ENCODE measurements at places on chromosomes 4 and X.
A peak's percentile ranks its signal among the peaks of the same experiment; 100 is the strongest.

DNA sequence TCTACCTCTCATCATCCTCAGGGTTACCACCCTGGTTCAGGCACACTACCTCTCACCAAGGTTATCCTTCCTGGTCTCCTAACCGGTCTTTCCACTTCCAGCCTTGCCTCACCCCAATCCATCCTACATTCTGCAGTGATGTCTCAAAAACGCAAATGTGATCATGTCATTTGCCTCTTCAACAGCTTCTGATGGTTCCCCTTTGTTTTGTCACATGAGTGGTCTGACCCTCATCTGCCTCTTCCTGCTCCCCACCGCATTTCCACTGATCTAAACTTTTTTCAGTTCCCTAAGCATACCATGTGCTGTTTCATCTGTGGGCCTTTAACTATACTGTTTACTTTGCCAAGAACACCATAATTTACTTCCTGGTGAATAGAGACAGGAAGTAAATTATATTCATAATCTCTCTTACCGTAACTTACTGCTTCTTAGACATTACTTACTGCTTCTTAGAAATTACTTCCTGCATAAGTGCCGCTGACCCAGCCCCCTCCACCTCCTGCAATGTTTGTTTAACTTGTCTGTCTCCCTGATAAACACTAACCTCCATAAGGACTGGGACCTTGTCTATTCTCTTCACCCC, 27.1 kb upstream of the NSUN7 start:
- no peak for DNase-seq

- DNase-seq = no peak
Observed at GRCh38 chr4:15373363-15373762, 54.5 kb upstream of the C1QTNF7 start.

GRCh38 chrX:102560423-102561068, 38.8 kb upstream of the ARMCX5 start:
- no peak for DNase-seq

DNA sequence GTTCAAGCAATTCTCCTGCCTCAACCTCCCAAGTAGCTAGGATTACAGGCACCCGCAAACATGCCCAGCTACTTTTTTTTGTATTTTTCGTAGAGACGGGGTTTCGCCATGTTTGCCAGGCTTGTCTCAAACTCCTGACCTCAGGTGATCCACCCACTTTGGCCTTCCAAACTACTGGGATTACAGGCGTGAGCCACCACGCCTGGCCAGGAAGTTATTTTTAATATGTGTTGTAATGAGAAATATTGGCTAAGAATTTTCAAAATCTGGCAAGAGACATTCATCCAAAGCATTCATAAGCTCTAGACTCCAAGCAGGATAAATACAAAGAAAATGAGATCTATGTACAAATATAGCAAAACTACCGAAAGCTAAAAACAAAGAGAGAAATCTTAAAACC, 18.0 kb upstream of the METAP1 start:
- no peak for DNase-seq

DNA sequence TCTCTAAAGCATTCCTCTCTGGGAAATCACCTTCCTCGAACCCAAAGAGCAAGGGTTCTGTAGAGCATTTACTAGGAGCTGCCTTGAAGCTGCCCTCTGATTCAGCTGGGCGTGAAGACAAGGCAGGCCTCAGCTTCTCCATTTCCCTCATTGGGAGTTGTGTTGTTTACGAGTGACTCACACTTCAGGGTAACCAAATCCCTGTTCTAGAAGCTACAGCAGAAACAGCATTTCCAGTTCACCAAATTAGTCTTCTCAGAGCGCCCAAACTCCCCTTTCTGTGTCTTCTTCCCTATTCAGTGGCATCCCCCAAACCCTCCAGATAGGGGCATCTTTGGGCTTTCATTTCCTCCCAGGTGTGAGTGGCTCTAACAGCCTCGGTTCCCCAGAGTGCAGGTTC, 863 bp upstream of the XPNPEP2 start:
- no peak for DNase-seq

- DNase-seq = peak; percentile 54
Observed at GRCh38 chr4:38119668-38120385, 159.6 kb downstream of the PTTG2 start.
